ENCODE measurements at places on chromosomes 5 and 9.

DNA sequence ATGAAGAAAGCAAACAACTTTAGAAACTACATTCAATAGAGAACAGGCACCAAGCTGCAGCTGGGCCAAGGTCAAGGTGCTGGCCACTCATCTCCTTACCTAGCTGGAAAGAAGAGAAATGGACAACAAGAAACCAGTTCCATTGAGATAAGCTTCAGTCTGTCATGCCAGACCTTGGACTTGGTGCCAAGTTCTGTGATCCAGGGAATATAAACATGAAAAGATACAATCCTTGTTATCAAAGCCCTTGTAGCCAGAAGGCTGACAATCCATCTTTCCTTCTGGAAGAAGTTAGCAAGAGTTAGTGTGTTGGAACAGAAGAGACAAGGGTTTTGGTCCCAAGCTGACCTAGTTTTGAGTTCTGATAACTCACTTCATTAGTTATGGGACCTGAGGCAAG, 227.5 kb downstream of the ACTL7B start:
- DNase-seq, result no peak

DNA sequence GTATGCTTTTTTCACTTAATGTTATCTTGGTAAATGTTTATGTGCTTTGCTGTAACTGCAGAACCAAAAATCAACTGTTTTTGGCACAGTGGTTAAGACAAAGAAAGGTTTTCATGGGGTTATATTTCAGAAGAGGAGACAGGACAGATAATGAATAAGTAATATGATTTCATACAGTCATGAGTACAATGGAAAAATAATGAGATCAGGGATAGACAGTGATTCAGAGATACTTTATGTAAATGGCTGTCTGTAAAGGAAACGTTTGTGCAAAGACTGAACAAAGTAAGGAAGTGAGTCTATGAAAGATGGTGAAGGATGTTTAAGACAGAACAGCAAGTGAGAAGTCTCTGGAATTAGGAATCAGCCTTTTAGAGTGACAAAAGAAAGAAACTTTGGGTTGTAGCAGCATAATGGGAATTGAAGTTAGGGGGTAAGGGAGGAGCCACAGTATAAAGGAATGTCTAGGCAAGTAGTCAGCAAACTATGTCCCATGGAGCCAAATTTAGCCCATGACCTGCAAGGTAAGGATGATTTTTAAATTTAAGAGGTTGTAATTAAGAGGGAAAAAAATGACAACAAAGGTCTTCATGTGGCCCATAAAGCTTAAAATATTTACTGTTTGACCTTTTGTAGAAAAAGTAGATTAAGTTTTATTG, 55.0 kb downstream of the TNPO1 start:
- no peak for DNase-seq

DNA sequence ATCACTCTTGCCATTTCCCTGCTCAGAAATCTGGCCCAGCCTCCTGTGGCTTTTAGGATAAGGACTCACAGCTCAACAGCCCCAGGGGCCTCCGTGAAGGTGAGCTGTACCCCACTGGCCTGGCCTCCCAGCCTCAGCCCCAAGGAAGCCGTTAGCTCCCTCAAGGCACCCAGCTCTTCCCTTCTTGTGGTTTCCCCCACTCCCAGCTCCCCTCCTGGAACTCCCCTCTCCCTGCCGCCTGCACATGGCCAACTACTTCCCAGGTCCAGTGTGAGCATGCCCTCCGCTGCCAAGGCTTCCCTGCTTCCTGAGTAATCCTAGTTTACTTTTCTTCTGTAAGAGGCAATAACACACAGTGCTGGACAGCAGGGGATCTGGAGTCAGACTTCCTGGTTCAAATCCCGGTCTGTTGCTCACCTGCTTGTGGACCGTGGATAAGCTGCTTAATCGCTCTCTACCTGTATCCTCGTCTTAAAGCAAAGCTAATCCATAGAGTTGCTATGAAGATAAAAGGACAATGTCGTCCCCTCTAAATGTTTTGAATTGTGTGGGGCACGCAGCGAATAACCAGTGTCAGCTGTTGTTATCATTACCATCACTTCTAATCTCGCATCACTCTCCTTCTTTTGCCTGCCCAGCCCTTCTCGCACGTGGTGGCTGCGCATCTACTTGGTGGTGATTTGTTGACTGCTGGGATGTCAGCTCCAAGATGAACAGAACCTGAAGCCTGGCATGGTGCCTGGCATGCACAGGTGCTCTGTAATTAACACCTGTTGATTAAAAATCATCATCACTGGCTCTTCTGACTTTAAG, 86.6 kb downstream of the C5orf15 start:
- DNase-seq, result no peak

- DNase-seq, result no peak
These were observed 122.4 kb upstream of the C6 start for GRCh38 chr5:41335596-41336181.

DNA sequence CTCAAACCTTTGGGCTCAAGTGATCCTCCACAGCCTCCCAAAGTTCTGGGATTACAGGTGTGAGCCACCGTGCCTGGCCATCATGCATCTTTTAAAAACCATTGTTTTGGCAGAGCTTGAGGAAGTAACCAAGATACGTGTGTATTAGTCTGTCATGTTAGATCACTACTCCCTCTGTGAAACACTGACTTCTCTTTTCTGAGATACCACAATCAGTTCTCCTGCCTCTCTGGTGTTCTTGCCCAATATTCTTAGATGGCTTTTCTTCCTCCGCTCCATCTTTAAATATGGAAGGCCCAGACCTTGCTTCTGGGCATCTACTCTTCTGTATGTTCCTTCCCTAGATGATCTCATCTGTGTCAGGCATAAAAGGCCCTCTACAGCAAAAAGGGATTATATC, 14.2 kb upstream of the CCNB1 start:
- DNase-seq, result no peak

DNA sequence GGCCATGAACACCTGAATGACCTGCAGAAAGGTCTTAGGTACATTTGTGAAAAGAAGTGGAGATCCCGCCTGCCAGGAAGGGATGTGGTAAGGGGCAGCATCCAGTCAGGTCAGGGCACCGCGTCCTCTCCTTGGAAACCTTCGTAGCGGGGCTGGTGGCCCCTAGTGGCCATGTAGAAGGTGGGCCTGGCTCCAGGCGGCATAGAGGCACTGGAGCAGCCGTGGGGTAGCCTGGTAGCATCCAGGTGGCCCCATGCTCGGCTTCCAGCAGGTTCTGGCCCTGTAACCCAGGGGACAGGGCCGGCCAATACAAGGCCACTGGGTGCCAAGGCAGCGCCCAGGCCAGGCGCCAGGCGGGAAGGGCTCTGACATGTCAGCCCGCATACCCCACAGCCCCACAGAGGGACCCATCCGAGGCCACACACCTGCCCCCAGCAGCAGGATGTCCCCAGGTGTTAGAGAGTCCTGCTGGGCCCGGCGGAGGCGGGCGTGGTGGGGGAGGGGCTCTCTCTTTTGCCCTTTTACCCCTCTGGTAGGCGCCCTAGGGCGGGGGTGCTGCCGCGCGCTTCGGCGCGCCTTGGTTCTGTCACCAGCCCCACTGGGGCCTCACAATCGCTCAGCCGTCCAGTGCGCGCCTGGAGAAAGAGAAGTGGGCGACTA, 58.3 kb upstream of the SPATA31E1 start:
- DNase-seq, result no peak

DNA sequence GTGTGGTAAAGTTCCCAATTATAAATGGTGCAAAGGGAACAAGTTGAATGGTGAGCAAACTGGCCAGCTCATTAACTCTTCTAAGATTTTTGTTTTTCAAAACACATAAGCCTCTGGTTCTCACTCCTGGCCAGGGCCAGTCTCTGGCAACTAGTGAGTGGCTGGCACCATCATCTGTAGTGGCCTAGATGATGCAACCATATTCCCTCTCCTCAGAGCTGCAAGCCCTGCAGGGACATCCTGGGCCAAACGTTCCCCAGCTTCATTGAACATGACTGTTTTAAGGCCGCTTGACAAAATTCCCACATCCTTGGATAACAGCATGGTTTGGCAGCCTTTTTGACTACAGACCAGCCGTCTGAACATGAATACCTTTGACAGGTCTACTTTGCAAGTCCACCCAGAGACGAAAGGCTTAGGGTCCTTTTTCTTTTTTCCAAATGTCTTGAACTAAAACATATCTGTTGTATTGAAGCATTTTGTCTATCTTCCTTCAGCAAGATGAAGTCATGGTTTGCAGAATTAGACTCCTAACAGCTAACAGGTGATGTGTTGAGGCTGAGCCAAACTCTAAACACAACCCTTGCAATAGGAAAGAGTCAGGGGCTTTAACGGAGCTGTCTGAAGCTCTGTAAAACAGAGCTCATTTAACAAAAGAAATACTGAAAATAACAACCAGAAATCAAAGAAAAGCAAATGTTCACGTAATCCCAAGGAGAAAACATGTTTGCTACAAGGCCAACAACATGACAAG, 23.8 kb downstream of the MACROH2A1 start:
- no peak for DNase-seq

GRCh38 chr9:79980432-79980831, 408.7 kb downstream of the TLE4 start:
- no peak for DNase-seq

DNA sequence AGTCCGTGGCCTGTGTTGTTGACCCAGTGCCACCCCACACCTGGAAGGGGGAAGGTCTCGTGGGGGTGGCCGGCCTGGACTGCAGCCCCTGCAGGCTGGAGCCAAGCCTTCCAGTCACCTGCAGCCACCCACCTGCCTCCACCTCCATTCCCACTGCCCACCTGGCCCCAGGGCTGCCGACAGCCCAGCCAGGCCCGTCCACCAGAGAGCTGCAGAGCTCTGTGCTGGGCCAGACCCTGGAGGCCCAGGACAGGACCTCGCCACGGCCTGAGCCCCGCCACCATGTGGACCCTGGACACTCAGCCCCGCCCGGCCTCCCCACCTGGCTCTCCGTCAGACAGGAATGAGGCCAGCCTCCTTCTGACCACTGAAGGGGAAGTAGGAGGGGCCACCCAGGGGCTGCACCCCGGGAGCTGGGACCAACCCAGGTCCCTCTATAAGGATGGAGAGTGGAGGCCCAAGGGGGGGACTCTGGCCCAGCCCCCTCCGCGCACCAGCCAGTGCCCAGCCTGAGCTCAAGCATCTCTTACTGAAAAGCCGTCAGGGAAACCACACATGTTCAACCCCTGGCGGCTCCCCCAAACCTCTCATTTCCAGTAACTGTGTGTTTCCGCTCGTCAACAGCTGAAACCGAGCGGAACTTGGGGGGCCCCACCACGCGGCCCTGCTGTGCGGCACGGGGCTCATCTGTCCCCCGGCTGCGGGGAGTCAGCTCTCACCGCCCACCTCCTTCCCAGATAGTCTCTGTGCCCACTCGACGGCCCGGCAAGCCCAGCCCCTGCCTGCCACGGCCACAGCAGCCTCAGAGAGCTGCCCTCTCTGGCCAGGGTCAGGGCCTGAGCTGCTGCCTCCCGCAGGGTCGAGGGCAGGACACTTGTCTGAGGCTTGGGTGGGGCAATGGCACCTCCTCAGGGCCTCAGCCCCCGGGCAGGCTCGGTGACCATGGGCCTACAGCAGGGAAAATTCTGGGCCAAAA, 12.8 kb downstream of the NOTCH1 start:
- DNase-seq, result peak; percentile 66

DNA sequence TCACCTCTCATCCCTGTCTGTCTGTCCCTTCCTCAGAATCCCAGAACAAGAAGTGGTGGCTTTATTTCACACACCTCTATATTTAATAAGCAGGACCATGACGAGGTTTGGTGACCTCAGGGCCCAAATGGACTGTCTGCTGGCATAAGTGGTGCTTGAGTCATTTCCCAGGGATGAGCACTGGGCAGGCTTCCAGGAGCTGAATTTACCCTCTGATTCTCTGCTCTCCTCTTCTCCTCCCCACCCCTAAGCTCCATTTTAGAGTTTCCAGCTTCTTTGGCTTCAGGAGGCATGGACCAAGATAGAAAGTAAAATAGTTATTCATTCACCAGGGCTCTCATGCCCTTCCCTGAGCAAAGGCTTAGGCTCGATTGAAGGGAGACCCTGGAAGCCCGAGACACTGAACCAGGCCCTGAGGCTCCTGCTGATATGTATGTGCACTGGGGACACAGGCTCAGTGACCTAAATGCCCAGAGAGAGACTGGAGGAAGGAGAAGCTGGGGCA, 69.1 kb downstream of the PPARGC1B start:
- DNase-seq, result no peak

DNA sequence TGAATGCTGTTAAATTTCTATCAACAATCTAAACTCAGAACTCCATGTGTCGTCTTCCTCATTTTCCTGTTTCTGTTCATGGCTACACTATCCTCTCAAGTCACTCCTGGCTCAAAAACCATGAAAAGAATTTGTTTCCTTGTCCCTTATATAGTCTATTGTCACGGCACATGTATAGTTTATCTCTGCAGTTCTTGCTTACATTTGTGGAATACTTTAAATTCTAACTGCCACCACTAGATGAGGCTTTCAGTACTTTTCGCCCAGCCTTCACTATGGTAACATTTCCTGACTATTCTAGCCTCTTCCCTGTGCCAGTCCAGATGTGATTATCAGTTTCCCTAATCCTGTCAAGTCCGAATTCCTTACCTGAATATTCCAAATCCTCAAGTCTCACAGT, 34.6 kb downstream of the PKD2L2 start:
- DNase-seq, result no peak

DNA sequence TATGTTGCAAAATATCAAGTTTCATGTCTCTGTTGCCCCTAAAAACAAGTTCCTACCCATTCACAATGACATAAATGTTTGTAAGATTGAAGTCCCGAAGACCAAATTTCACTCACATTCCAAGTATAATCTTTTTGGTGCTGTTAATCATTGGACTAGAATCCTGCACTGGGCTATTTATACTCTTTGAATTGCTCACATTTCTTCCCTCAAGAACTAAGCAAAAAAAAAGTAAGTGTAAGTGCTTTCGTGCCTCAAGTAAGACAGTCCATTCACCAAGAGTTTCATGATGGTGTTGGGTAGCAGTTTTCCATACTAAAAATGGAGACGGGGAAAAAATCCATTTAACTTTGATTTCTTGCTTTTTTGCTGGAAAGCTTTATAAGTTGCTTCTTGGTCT, 242.3 kb downstream of the EBF1 start:
- DNase-seq, result no peak
